ENCODE measurements at places on chromosomes 11 and 22.

GRCh38 chr11:103530257-103530656 lies 421.0 kb downstream of the DYNC2H1 start:
- no peak for DNase-seq

DNA sequence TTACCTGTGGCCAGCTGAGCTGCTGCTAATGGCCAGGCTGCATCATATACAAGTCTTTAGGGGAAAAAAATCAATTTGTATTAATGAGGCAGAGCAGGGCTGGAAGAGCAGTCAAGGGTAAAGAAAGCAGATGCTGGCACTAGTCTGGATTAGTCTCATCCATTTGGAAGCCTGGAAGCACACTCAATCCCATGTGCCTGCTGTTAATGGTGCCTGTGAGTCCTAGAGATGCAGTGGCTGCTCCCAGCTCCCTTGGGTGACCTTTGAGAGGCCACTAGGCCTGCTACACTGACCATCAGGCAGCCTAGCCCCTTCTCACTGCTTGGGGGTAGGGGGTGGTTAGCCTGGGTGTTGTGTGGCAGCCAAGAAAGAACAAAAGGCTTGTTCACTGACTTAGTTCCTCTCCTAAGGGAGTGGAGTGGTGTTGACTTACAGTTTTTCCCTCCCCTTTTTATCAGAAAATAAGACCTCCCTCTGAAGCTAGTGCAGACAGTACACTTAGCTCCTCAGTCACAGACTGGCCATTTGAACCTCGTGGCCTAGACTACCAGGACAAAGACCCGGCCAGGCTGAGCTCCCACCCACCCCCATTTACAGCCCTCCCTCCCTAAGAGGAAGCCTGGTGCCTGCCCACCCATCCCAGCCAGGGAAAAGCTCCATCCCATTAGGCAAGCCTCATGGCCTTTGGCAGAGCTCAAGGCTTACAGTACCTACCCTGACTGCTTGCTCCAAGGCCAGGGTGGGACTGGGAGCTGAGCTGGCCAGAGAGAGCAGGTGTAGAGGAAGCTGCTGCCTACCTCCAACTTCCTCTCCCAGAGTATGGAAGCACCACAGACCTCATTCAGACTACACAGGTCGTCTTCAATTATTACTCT lies 7.8 kb downstream of the PIK3IP1 start:
- no peak for DNase-seq

DNA sequence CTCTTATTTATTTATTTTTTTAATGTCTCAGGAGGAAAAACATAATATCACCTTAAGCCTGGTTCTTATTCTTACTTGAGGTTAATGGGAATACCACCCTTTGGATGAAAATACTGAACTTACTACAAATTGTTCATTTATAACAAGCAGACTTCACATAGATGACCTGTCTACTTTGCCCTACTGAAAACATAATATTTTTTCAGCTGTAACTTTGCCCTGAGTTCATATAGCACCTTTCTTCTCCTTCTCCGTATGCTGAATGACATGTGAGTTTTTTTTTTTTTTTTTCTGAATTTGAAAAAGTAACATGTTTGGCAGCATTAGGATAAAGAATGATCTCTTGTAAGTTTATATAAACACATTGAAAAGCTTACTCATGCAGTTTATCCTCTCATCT lies 186.8 kb downstream of the TMEM135 start:
- no peak for DNase-seq

DNA sequence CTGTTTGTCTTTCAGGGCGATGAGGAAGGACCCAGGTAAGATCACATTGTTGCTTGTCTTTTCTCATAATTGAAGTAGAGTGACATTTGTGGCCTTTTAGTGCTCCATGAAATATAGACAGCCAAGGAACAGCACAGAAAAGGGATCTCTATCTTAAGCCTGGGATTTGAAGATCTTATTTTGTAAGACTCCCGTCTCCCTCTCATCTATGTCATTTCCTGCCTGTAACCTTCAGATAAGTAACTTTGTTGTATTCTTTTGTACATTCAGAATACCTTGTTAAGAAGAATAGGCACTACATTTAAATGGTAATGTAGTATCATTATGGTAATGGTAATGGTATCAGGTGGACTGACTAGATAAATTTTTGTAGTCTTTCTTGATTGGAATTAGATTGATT lies 72.8 kb downstream of the TRIM44 start:
- DNase-seq = no peak

DNA sequence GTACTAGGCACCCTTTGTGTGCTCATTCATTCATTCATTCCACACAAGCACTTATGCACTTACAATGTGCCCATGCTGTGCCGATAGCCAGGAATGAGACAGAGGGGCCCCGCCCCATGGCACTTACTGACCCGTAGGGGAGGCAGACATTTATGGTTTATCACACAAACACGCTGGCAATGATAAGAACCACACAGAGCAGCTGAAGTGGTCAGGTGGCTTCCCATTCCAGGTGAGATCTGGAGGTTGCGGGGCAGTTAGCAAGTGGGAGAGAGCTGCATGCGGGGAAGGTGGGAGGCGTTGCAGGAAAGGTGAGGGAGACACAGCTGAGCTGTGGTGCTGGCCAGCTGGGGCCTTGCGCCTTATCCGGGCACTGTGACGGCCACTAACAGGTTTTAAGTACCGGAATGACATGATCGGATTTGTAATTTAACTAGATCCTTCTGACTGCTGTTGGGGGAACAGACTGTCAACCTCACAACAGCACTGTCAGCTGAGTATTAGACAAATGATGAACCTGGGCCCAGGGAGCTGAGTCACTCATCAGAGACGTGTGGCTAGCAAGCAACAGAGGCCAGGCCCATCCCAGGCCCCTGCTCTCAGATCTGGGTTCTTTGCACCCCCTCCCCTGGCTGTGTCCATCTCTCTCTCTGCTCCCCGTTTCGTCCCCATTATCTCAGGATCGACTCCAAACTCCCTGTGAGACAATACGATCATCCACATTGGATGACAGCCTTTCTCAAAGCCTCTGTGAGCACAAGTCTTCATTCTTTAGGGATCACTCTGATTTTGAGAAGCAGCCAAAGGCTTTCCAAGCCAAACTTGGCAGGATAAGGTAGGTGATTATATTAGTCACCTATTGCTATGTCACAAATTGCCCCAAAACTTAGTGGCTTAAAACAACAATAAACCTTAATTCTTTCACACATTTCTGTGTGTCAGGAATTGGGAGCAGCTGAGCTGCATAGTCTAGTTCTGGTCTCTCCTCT lies 28.4 kb downstream of the RASD2 start:
- no peak for DNase-seq

GRCh38 chr11:14424096-14424495 lies 65.1 kb upstream of the RRAS2 start:
- no peak for DNase-seq

DNA sequence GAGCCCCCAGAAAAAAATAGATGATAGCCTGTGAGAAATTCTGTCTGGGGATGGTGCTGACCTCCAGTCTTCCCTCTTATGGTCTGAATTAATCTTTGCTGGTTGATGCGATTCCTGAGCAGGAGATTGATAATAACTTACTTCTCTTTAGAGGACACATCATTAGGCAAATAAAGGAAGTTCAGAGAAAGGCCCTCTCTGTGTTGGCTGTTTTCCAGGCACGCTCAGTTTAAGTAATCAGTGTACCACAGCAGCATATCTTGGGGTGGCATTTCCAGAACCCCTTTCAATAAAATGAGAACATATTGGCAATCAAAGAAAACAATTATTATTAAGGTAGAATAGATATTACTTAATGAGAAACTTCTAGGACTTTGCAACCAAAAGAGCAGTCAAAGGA lies 1129.3 kb upstream of the RAG2 start:
- DNase-seq = no peak

- DNase-seq = no peak
Measured at GRCh38 chr11:79160791-79161403, 279.9 kb downstream of the TENM4 start.

- DNase-seq = no peak
Measured at GRCh38 chr11:111913997-111914396, 1.5 kb downstream of the HSPB2 start.

GRCh38 chr11:134376150-134376921 lies 35.7 kb downstream of the B3GAT1 start:
- DNase-seq = no peak

DNA sequence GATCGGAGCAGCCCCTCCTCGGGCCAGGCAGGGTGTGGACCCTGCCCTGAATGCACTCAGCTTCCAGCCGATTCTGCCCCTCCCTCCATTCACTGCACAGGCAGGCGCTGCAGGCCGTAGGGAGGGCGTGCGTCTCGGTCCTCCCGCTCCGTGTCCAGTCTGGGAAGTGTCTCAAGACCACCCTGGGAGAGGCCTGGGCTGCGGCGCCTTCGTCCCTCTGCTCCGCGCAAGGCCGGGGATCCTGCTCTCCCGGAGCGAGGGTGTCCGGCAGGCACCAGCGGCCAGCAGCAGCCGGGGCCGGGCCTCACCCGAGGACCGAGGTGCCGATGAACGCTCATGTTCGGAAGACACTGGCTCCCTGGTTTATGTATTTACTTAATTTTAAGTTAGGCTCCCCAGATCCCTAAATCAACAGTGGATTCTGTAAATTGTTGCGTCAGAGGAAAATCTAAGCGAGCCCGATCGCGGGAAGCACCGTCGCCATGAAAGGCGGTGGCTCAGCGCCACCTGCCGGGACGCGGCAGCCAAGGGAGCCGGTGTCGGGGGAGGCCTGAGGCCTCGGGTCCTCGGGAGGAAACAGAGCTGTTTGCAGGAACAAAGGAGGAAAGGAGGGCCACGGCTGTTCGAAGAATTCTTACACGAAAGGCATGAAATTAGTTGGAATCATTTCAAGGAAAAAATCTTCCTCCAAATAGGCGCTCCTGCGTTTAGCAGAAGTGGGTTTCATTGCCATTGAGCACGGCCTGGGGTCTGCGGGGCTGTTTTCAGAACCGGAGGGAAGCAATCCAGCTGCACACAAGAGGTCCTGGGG lies 195.3 kb downstream of the BRD1 start:
- DNase-seq = no peak

DNA sequence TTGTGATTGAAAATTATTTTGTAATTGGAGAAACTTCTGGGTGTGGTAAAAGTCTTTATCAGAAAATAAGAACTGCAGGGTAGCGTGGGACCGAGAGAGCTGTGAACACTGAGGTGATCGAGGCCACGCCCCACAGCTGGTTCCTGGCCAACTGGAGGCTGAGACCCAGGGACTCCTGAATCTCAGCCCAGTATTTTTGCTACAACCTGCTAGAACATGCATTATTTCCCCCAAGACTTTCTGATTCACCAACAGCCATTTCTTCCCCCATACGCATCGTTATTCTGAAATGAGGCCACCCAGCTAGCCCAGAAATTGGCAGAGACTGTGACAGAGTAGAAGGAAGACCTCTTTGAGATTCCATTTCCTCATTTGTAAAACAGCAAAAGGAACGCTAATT lies 3.4 kb upstream of the FGF19 start:
- no peak for DNase-seq

- DNase-seq = no peak
Measured at GRCh38 chr11:60447846-60448245, 7.8 kb upstream of the MS4A1 start.
